ENCODE measurements at places on chromosomes 5 and 9.

- no peaks in the 10 kb centered on the region for H3K27me3 ChIP-seq
- no peak overlapping the region for H3K27ac ChIP-seq
These were observed 24.7 kb downstream of the LHX6 start for GRCh38 chr9:122204055-122204454.

DNA sequence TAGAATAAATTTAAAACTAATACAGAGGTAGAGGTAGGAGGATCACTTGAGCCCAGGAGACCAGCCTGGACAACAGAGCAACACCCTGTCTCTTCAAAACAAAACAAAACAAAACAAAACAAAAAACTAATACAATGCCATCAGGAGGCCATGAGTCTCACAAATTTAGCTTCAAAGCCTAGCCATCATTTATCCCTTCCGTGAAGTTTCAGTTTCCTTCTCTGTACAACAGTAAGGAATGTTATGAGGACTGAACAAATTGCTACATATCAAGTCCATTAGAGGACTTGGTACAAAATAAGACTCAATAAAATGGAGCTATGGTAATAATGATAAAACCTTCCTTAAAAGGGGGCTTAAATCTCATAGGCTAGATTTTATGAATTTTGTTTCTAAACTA is 60.8 kb downstream of the MAPKAP1 start:
- H3K4me1 ChIP-seq: peaks cover 19% of the 10 kb centered on the region
- peak overlapping the region; percentile 42 for H3K27ac ChIP-seq
- DNase-seq: no peak
- peak overlapping the region; percentile 33 for H3K4me3 ChIP-seq

DNA sequence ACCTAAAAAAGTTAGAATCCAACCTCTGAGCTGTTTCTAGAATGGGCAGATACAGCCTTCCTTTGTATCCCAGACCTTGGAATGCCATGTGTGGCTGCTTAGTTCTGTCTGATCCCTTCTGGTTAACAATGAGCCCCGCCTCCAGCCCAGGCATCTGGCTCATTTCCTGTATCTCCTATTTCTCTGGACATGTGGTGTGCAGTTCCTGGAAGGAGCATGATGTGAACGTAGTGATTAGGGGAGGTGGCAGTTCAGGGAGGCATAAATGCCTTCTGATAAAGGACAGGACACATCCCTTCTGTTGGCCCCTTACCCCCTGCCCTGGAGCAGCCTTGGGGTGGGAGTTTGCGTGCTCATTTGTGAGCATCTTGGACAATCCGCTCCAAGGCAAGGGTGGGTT is 243.0 kb downstream of the ZSWIM6 start:
- H3K27me3 ChIP-seq: no peaks in the 10 kb centered on the region
- no peak overlapping the region for H3K27ac ChIP-seq
- no peaks in the 10 kb centered on the region for H3K4me1 ChIP-seq
- H3K4me3 ChIP-seq: no peak overlapping the region
- DNase-seq: no peak
- H3K36me3 ChIP-seq: no peaks in the 10 kb centered on the region

DNA sequence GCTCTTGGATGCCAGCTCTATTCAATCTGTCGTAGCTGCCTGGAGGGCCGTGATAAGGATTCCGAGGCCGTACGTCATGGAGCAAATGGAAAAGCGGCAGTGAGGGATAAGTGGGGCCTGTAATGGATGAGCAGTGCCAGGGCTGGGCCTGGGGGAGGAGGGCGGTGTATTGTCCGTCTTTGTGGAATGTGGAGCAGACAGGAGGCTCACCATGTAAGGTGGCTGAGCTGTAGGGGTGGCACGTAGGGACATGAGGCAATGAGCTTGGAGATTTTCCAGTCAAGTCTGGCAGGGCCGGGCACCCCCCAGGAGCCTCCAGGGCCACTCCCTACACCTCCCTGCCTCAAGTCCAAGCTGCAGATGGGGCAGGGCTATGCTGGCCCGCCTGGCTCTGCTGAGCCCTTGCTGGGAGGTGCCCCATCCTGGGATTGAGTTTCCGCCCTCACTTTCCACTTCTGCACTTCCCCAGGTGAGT is 29.2 kb downstream of the NCS1 start:
- no peak overlapping the region for H3K27ac ChIP-seq
- H3K4me3 ChIP-seq: no peak overlapping the region
- H3K4me1 ChIP-seq: no peaks in the 10 kb centered on the region

- no peak overlapping the region for H3K4me3 ChIP-seq
- no peaks in the 10 kb centered on the region for H3K36me3 ChIP-seq
- no peaks in the 10 kb centered on the region for H3K4me1 ChIP-seq
- no peak overlapping the region for H3K27ac ChIP-seq
- no peaks in the 10 kb centered on the region for H3K27me3 ChIP-seq
- no peak for DNase-seq
These were observed 399.9 kb downstream of the SH3GL2 start for GRCh38 chr9:17978773-17979172.

- H3K36me3 ChIP-seq: no peaks in the 10 kb centered on the region
- DNase-seq: no peak
- H3K4me3 ChIP-seq: no peak overlapping the region
- H3K27ac ChIP-seq: no peak overlapping the region
- H3K27me3 ChIP-seq: no peaks in the 10 kb centered on the region
These were observed 331.5 kb downstream of the MAN2A1 start for GRCh38 chr5:110021251-110021650.

DNA sequence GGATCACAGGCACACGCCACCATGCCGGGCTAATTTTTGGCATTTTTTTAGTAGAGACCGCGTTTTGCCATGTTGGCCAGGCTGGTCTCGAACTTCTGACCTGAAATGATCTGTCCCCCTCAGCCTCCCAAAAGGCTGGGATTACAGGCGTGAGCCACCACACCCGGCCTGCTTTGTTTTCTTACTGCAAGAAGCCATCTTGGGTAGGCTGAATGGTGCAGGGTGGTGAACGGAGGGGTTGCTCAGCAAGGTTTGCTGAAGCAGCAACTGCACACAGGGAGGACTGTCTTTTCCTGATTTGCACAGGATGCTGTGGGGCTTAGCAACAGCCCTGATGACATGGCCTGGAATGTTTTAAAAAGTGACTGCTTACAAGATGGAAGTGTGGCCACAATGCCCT is 10.7 kb downstream of the ZNF354B start:
- H3K27ac ChIP-seq: no peak overlapping the region
- H3K27me3 ChIP-seq: no peaks in the 10 kb centered on the region
- peaks cover 83% of the 10 kb centered on the region for H3K36me3 ChIP-seq
- DNase-seq: no peak

DNA sequence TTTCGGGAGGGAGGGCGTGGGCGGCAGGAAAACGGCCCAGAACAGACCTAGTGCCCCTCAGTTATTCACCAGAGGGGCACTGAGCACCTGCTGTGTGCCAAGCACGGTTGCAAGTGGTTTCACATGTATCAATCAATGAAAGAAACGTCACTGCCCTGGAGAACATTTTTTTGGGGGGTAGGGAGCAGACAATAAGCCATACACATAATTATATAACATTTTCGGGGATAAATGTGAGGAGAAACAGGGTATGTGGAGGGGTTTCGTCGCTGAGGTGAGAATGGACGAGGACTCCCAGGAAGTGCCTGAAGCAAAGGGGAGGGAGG is 444 bp upstream of the ZNF354A start:
- peaks cover 14% of the 10 kb centered on the region for H3K4me1 ChIP-seq
- H3K4me3 ChIP-seq: peak overlapping the region; percentile 37
- no peak overlapping the region for H3K27ac ChIP-seq
- no peaks in the 10 kb centered on the region for H3K27me3 ChIP-seq
- peak; percentile 8 for DNase-seq

GRCh38 chr5:126924331-126925033 is 105.9 kb downstream of the MARCHF3 start:
- no peaks in the 10 kb centered on the region for H3K4me1 ChIP-seq
- no peaks in the 10 kb centered on the region for H3K27me3 ChIP-seq
- no peaks in the 10 kb centered on the region for H3K36me3 ChIP-seq
- no peak overlapping the region for H3K4me3 ChIP-seq

GRCh38 chr9:100515578-100516494 is 42.9 kb downstream of the TMEFF1 start:
- no peaks in the 10 kb centered on the region for H3K4me1 ChIP-seq
- H3K36me3 ChIP-seq: no peaks in the 10 kb centered on the region
- no peaks in the 10 kb centered on the region for H3K27me3 ChIP-seq
- no peak overlapping the region for H3K4me3 ChIP-seq
- DNase-seq: no peak

DNA sequence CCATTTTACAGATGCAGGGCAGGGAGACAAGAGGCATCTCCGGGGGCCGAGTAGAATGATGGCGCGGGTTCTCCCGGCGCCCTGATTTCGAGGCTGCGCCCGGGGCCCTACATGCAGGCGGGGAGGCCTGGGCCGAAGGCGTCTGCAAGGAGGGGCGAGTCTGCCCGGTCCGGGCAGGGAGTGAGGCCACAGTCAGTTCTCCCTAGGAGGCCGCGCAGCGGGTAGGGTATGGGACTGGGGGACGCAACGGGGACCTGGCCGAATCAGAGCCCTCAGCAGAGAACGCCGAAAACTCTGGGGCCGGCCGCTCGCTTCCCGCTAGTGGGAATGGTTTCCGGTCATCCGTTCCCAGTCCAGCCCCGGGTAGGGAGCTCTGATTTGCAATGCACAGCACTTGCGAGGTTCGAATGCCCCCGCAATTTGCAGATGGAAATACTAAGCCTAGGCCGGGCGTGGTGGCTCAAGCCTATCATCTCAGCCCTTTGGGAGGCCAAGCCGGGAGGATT is 6.4 kb downstream of the TLX3 start:
- no peak overlapping the region for H3K4me3 ChIP-seq
- no peak for DNase-seq
- H3K36me3 ChIP-seq: no peaks in the 10 kb centered on the region
- peaks cover 40% of the 10 kb centered on the region for H3K4me1 ChIP-seq
- H3K27ac ChIP-seq: no peak overlapping the region

GRCh38 chr9:117214416-117214815 is 200.4 kb downstream of the ASTN2 start:
- no peaks in the 10 kb centered on the region for H3K4me1 ChIP-seq
- H3K27ac ChIP-seq: no peak overlapping the region
- no peak overlapping the region for H3K4me3 ChIP-seq
- no peak for DNase-seq
- H3K36me3 ChIP-seq: no peaks in the 10 kb centered on the region

- H3K27ac ChIP-seq: no peak overlapping the region
- no peak overlapping the region for H3K4me3 ChIP-seq
- no peaks in the 10 kb centered on the region for H3K4me1 ChIP-seq
- no peaks in the 10 kb centered on the region for H3K36me3 ChIP-seq
- no peaks in the 10 kb centered on the region for H3K27me3 ChIP-seq
These were observed 822.7 kb upstream of the DMAC1 start for GRCh38 chr9:8622222-8622802.

- H3K4me1 ChIP-seq: peaks cover 38% of the 10 kb centered on the region
- no peak overlapping the region for H3K4me3 ChIP-seq
- no peaks in the 10 kb centered on the region for H3K27me3 ChIP-seq
- no peaks in the 10 kb centered on the region for H3K36me3 ChIP-seq
- DNase-seq: no peak
These were observed 51.5 kb downstream of the C9orf152 start for GRCh38 chr9:110156416-110156815.

DNA sequence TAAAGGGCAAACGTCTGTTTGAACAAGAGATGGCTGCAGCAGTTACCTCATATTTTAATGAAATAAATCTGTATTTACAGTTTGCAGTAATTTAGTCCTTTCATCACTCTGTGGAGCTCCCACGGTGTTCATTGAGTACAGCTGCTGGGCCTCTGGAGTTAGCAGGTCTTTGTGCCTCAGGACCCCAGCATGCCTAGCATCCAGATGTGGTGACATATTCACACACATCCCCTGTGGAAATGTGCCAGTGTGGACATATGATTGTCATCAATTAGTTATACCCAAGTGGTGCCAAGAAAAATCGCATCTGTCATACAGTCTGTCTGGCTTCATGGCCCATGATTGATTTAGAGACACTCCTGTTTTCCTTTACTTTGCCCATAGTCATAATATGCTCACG is 77.3 kb downstream of the NNT start:
- no peaks in the 10 kb centered on the region for H3K27me3 ChIP-seq
- H3K4me1 ChIP-seq: no peaks in the 10 kb centered on the region
- no peak overlapping the region for H3K4me3 ChIP-seq
- H3K36me3 ChIP-seq: peaks cover 47% of the 10 kb centered on the region

- H3K27me3 ChIP-seq: no peaks in the 10 kb centered on the region
- no peak overlapping the region for H3K27ac ChIP-seq
- DNase-seq: no peak
- H3K4me1 ChIP-seq: no peaks in the 10 kb centered on the region
These were observed 875.8 kb upstream of the COX7C start for GRCh38 chr5:85741972-85742371.

DNA sequence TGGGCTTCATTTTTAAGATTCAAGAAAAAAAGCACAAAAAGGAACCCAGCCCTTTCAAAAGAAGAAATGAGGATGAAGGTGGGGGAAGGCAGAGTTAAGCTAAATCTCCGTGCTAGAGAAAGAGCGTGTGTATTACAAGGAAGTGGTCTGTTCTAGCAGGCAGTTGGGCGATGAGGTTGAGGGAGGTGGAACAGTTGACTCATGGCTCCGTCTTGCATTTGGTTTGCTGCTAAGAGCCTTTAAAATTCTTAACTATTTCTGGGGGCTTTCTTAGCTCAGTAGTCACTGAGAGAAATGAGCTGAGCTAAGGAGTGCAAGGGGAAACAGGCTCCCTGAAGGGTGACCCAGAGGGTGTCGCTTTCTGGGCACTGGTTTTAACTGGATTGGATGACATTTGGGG is 117.4 kb downstream of the GCNT1 start:
- DNase-seq: peak; percentile 74
- H3K27me3 ChIP-seq: peaks cover 19% of the 10 kb centered on the region
- H3K36me3 ChIP-seq: no peaks in the 10 kb centered on the region
- H3K27ac ChIP-seq: no peak overlapping the region

GRCh38 chr5:21806943-21807342 is 1046.2 kb downstream of the CDH12 start:
- H3K4me1 ChIP-seq: no peaks in the 10 kb centered on the region
- no peak for DNase-seq
- no peaks in the 10 kb centered on the region for H3K27me3 ChIP-seq
- no peaks in the 10 kb centered on the region for H3K36me3 ChIP-seq
- no peak overlapping the region for H3K27ac ChIP-seq
- no peak overlapping the region for H3K4me3 ChIP-seq

DNA sequence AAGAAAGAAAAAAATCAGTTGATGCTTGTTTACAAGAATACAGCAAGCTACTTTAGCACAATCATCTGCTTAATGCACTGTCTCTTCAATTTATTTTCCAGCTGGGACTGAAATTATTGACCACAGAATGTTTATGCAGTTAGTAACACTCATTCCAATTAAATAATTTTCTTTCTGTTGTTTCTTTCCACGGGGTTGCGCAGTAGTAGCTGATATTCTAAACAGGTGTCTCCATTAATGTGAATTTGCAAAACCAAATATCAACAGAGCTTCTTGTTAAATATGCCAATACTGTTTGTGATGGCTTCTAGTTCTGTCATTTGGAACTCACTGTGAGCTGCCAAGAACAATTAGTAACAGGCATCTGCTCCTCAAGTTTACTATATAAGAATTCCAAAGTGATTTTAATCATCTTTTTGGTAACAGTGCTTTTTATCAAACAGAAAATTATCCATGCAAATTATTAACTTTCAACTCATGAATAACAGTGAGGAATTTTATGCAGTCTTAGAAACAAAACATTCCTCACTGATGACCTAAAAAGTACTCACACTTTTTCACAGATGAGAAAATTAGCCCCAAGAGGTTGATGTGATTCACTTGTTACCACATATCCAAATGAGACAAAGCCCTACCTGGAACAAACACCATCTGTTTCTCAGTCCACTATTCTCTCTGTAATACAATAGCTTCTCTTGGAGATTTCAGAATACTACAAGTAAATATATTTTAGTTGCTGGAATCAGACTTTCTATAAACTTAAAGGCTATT is 567.6 kb upstream of the RGMB start:
- no peaks in the 10 kb centered on the region for H3K36me3 ChIP-seq
- H3K4me1 ChIP-seq: no peaks in the 10 kb centered on the region
- no peaks in the 10 kb centered on the region for H3K27me3 ChIP-seq
- no peak overlapping the region for H3K4me3 ChIP-seq
- DNase-seq: no peak
